ENCODE measurements at places on chromosomes 12 and 14.

DNA sequence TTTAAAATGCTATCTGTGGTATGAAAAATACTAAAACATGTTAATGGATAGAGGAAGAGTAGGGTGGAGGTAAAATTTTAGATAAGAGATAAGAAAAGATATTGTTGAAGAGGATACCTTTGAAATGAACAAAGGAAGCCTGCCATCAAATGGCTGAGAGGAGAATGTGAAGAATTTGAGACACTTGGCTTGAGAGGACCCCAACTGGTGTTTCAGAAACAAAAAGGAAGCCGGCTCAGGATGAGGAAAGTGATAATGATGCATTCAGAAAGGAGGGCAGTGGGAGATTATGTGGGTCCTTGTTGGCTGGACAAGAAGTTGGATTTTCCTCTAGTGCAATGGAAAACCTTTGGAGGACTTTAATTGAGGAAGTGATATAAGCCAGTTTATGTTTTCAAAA lies 264.4 kb downstream of the DUSP6 start:
- DNase-seq = no peak

DNA sequence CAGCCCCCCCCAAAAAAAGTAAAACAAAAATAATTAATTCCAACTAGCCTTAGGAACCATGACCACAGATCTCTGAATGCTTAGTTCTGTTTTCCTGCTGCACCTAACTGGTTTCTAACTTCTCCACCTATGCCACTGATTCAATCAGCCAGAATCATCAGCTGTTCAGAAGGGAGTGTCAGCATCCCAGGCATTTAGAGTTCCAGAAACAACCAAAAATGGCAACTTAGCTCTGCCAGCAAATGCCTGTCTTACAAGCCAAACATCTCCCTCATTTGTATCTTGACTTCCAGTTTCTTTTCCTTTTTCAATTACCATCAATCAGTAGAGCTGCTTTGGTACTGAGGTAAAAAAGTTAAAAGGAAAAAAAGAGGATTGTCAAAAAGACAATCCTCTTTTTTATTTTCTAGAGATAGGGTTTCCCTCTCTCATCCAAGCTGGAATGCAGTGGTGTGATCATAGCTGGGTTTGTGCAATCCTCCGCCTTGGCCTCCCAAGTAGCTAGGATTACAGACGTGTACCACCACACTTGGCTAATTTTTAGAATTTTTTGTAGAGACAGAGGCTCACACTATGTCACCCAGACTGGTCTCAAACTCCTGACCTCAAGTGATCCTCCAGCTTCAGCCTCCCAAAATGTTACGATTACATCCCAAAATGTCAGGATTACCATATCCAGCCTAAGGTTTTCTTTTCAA lies 45.2 kb upstream of the ISM2 start:
- no peak for DNase-seq

GRCh38 chr12:94244165-94245133 lies 96.1 kb downstream of the PLXNC1 start:
- DNase-seq = no peak

DNA sequence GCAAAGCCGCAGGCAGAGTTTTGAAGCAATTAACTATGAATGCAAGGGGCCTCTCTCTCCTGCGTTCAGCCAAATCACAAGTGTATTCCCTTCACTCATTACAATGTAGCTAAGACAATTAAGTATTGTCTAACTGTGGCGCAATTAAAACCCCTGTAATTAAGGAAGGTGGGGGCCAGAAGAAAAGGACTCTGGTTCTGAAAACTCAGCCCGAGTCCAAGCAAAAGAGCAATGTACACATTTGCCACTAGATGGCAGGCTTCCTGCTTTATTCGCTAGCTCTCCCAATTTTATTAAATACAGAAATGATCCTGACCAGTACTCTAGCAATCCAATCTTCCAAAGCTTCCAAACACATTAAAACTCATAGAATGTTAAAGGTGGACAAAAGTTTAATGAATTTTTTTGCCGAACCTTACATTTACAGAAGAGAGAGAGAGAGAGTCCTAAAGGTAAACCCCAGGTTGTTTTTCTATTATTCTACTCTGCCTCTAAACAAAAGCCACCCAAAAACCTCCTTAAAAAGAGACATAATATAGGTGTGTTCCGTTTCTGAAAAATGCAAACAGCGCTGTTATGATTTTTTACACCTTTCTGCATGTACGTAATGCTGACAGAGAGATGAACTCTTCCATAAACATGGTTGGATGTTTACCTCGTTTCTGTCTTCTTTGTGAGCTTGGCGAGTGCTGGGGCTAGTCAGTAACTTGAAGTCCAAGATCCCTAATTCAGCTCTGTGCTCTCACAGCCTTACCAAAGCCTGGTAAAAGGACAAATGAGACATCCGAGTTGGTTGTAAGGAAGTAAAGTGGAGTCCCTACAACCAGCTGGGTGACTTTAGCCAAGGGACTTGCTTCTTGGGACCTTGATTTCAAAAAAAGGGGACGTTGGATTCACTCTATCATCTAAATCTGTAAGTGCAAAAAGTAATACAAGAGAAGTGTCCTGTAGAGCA lies 50.9 kb upstream of the VASH1 start:
- DNase-seq = no peak

GRCh38 chr14:56570295-56570694 lies 9.3 kb upstream of the TMEM260 start:
- DNase-seq = no peak

DNA sequence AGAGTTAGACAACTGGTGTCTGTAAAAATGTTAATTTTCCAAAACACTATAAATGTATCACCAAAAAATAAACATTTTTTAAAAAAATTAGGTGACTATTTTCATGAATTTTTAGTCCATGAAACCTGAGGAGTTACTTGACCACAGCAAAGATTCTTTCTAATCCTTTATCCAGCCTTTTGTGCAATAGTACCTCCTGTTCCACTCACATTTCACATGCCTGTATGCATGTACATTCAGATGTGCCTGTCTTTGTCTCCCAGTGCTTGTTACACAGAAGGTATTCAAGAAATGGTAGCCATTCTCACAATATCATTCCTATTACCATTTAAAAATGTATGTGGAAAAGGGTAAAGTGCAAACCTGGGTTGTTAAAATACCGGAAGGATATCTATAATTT lies 857.0 kb downstream of the DIO2 start:
- DNase-seq = no peak

Data from effector CD8-positive, alpha-beta T cell (primary cell).